ENCODE measurements at places on chromosomes 5 and 9. TPM values are rescaled to one million over a fixed set of nuclear protein-coding genes. Genes with fewer than 3 reads are reported as not detected.

Gene TMEM174
- not detected for polyA plus RNA-seq

Gene S100Z
- polyA plus RNA-seq, result 0.24 TPM

Gene BHMT2
- 4.3 TPM for polyA plus RNA-seq

Gene WNT8A
- not detected for polyA plus RNA-seq

Gene ENC1
- 33.3 TPM for polyA plus RNA-seq
